ENCODE measurements at places on chromosomes 11 and 22. TPM values are rescaled to one million over a fixed set of nuclear protein-coding genes. Genes with fewer than 3 reads are reported as not detected.

GRCh38 chr22:33114565-33114964 lies 56.4 kb upstream of the SYN3 start:
- DNase-seq: no peak
- no peaks in the 10 kb centered on the region for H3K36me3 ChIP-seq
- no peaks in the 10 kb centered on the region for H3K27me3 ChIP-seq
- H3K27ac ChIP-seq: no peak overlapping the region

DNA sequence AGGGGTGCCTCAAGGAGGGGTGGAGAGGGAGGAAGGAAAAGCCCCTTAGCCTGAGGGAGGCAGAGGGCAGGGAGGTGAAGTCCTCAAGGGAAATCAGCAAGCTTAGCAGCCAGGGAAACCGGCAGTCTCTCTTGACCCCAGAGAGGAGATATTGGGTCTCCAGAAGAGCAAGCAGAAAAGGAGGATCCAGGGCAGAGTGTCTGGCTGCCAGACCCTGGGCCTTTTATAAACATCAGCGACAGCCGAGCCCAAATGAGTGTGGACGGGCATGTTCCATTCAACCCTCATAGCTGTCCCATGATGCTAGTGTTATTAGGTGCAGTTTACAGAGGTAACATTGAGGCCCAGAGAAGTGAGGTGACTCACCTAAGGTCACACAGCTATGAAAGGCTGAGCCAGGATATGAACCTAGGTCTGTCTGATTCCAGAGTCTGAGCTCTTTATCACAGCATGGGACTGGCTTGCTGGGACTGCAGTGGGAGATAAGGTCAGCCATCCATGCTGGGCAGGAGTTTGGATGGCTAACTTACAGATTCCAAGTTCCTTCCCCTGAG lies 9.3 kb downstream of the PRDM11 start:
- H3K4me3 ChIP-seq: no peak overlapping the region
- DNase-seq: no peak
- H3K36me3 ChIP-seq: no peaks in the 10 kb centered on the region
- H3K4me1 ChIP-seq: no peaks in the 10 kb centered on the region
- no peak overlapping the region for H3K27ac ChIP-seq

- H3K4me3 ChIP-seq: no peak overlapping the region
- H3K27me3 ChIP-seq: no peaks in the 10 kb centered on the region
- no peak for DNase-seq
- H3K4me1 ChIP-seq: peaks cover 15% of the 10 kb centered on the region
- H3K27ac ChIP-seq: no peak overlapping the region
Measured at GRCh38 chr11:108562746-108563581, 30.6 kb downstream of the EXPH5 start.

DNA sequence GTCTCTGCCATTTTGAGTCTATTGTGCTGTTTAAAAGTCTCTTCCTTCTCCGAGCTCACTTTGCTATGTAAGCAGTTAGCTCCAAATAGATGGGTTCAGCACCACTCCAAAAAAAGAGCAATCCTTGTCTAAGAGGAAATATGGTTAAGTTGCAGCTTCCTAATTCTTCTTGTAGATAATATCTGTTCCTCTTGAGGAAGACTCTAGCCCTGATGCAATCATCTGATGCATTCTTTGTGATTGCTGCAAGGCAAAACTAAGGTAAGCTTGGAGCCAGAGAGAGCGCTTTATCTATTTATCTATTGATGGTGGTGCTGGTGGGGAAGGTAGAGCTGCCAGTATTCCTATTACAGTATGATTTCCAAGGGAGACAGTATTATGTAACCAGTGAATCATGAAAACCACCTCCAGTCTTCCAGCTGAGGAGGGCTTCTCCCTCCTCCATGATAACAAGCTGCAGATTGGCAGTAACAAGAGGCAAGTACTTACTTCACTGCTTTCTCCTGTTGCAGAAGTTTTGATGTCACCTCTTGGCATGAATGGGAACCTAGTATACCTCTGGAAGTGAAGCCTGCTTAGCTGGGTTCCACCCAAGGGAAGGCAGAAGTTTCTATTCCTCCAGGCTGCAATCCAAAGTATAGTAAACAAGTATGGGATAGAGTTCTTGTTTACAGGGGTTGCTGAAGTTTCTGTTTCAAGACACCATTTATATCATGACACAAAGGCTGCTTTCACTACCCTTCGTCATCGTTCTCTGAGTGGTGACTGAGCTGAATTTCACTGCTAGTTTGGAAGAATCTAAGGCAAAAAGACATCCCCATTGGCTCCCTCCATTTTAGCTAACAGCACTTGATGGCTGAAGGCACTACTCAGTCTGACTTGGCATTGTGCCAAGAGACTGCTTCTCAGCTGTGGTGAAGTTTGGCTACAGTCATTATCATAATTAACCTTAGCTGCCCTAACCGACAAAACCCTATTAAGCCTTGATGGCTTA lies 49.7 kb downstream of the FDX1 start:
- H3K4me1 ChIP-seq: peaks cover 3% of the 10 kb centered on the region
- H3K4me3 ChIP-seq: no peak overlapping the region
- no peaks in the 10 kb centered on the region for H3K27me3 ChIP-seq
- no peak overlapping the region for H3K27ac ChIP-seq
- H3K36me3 ChIP-seq: no peaks in the 10 kb centered on the region

DNA sequence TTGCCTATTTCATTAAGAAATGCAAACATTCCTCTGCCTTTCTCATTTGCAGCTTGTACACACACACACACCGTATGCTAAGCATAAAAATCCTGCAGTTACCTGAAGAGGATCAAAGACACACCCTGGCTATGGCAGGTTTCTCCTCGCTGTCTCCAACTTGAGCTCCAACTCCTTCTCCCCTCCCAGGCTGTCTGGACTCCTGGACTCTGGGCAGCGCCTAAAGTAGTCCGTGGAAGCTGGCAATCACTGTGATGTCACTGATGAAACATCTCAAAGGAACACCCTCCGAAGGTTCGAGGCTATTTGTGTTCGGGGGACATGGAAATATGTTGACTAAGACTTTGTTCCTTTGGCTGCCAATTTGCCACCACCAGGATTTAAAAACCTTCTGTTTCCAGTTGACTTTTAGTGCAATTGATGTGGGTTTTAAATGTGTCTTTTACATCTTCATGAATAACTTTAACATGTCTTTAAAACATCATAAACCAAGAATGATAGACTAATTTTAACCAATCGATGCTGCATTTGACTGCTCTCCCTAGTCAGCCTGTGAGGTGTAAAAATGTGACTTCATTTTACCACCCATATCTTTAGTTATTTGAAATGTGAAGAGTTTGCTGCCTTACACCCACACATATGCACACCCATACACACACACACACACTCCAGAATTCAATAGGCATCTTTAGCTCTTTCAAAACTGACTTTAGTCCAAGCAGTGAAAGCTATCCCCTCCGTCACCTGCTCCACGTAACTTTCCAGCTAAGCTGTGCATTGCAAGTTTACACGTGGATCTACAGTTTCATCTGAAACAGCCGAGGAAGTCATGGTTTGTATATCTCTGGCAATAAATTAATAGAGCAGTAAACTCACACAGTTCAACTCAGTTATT lies at the start of gene SLN:
SLN (minus strand) TSS at position 196 of the 895 bp plus-strand sequence.
- H3K4me3 ChIP-seq: no peak within 1 kb of the TSS
- no peaks in the 10 kb centered on the region for H3K4me1 ChIP-seq
- no peak within 1 kb of the TSS for H3K27ac ChIP-seq
- no peaks in the 10 kb centered on the region for H3K36me3 ChIP-seq

GRCh38 chr11:30635401-30635989 lies 49.3 kb upstream of the MPPED2 start:
- no peak overlapping the region for H3K27ac ChIP-seq
- H3K4me1 ChIP-seq: no peaks in the 10 kb centered on the region
- H3K27me3 ChIP-seq: no peaks in the 10 kb centered on the region
- no peak overlapping the region for H3K4me3 ChIP-seq

- no peaks in the 10 kb centered on the region for H3K4me1 ChIP-seq
- no peaks in the 10 kb centered on the region for H3K36me3 ChIP-seq
Measured at GRCh38 chr11:68677432-68677831, 6.9 kb upstream of the GAL start.

DNA sequence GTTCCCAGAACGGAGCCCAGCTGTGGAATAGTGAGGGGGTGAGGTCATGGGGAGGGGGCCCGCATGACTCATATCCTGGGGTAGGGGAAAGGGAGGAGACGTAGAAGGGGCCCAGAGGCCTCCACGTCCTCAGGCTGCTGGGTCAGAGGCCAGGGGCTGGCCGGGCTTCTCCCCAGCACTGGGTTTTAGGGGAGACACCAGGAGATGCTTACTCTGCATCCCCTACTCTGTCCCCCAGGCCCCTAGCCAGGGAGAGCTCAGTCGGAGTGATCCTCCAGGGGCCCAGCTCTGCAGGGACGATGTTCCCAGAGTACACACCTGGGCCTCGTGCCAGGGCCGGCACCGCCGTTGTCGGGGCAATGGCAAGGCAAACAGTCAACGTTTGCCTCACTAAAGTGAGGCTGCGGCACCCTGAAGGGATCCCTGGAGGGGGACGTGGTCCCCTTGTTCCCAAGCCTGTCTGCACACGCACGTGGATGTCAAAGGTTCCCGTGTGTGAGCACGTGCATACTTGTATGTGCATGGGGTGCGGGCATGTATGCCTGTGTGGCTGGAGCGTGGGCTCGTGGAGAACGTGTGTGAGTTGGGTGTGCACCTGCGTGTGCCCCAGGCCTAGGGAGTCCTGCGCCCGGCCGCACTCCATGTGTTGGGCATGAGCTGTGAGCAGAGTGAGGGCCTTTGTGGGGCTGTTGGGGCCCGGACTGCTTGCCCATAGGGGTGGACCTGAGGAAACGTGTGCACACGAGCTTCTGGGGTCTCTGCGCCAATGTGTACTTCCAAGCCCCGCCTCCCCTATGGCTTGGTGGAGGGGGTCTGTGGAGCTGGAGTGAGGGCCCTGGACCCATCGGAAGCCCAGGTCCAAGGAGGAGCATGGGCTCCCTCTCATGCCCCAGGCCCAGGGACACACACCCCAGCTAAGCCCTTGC lies 14.2 kb downstream of the PRR33 start:
- H3K36me3 ChIP-seq: no peaks in the 10 kb centered on the region
- peaks cover 16% of the 10 kb centered on the region for H3K4me1 ChIP-seq
- H3K27ac ChIP-seq: no peak overlapping the region
- no peak overlapping the region for H3K4me3 ChIP-seq
- H3K27me3 ChIP-seq: no peaks in the 10 kb centered on the region
- no peak for DNase-seq

GRCh38 chr22:50009765-50010675 lies 2.5 kb downstream of the IL17REL start:
- DNase-seq: no peak
- peaks cover 36% of the 10 kb centered on the region for H3K4me1 ChIP-seq
- H3K27ac ChIP-seq: no peak overlapping the region
- no peaks in the 10 kb centered on the region for H3K36me3 ChIP-seq

Gene IFITM1
- total RNA-seq: 121 TPM

- H3K27ac ChIP-seq: no peak overlapping the region
- H3K4me1 ChIP-seq: peaks cover 81% of the 10 kb centered on the region
- DNase-seq: no peak
- H3K4me3 ChIP-seq: no peak overlapping the region
Measured at GRCh38 chr11:93735627-93736026, 5.7 kb downstream of the TAF1D start.

Gene ACO2
- total RNA-seq: 64.8 TPM

Data from CD4-positive, alpha-beta memory T cell (primary cell).